ENCODE measurements at places on chromosomes 1 and 21.
A peak's percentile ranks its signal among the peaks of the same experiment; 100 is the strongest.

- H3K27me3 ChIP-seq, result no peaks in the 10 kb centered on the region
- no peak overlapping the region for H3K4me3 ChIP-seq
- H3K27ac ChIP-seq, result peak overlapping the region; percentile 56
- no peaks in the 10 kb centered on the region for H3K4me1 ChIP-seq
- DNase-seq, result no peak
These were observed 19.5 kb upstream of the PWP2 start for GRCh38 chr21:44087426-44088400.

DNA sequence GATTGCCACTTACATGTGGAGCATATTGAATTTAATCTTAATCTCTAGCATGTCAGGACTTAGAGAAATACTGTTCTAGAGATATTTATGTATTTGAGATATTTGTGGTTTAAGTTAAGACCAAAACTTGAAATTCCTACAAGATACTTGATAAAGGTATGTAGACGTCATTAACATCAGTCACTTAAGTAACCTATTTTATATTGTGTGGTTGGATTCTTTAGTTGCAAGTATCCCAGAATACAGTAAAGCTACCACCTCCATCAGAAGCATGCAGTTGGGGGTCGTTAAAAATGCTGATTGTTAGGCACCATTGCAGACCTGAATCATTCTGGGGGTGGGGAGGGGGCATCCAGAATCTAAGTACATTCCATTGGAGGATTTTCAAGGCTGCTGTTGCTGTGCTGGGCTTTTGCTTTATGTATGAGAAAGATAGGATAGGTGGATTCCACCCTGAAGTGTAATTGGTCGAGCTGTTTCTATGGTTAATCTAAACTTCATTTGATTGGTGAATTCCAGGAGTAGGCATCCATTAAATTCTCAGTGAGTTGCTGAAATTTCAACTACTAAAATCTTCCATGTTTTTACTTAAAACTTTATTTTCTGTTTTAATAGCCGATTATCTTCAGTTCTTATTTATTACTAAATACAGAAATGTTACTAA, 4.0 kb downstream of the H3-3A start:
- DNase-seq, result no peak
- peaks cover 31% of the 10 kb centered on the region for H3K4me1 ChIP-seq
- peak overlapping the region; percentile 30 for H3K27ac ChIP-seq

DNA sequence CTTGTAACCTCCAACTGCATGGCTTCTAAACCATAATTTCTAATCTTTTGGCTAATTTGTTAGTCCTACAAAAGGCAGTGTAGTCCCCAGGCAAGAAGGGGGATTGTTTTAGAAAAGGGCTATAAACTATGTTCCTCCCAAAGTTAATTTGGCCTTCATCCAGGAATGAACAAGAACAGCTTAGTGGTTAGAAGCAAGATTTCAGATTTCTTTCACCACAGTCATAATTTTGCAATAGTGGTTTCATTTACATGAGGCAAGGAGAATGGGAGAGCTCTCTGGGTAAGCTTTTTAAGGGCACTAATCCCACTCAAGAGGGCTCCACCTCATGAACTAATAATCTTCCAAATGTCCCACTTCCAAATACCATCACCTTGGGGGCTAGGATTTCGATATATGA, 1353.9 kb downstream of the NCAM2 start:
- no peak overlapping the region for H3K4me3 ChIP-seq
- no peak overlapping the region for H3K27ac ChIP-seq
- H3K27me3 ChIP-seq, result no peaks in the 10 kb centered on the region
- H3K4me1 ChIP-seq, result no peaks in the 10 kb centered on the region
- no peak for DNase-seq

DNA sequence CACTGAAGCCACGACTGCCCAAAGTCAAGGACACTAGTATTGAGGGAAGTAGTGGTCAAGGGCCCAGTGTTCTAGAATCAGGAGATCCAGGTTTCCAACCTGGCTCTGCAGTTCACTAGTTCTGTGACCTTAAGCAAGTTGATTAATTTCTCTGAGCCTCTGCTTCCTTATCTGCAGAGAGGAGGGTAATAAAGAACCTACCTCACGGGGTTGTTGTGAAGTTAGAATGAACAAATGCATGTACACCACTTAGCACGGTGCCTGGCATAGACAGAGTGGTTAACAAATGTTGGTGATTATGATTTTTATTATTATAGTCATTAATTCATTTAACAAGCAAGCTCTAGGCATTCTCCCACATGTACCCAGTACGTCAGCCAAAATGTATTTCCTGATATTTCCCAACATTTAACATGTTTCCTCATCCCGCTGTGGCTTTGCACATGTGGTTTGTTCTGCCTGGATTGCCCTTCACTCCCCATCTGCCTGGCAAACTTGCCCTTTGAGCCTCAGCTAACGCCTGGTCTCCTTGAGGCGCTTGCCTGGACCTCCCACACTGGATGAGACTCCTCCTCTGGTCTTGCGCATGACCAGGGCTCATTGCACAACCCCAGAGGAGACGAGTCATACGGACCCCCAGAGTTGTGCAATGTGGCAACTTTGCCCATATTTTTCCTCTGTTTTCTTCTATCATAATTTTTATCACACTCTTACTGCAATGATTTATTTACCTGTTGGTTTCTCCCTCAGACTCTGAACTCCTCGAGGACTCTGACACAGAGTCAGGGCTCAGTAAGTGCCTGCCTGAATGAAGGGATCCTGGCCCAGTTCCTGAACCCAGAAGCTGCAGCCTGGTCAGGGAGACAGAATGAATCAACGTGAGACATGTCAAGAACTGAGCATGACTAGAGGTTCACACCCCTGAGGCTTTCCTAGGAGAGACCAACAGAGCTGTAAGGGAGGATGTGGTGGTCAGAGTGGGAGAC, 20.7 kb upstream of the MFSD2A start:
- H3K4me3 ChIP-seq, result no peak overlapping the region
- peaks cover 6% of the 10 kb centered on the region for H3K36me3 ChIP-seq
- DNase-seq, result no peak

DNA sequence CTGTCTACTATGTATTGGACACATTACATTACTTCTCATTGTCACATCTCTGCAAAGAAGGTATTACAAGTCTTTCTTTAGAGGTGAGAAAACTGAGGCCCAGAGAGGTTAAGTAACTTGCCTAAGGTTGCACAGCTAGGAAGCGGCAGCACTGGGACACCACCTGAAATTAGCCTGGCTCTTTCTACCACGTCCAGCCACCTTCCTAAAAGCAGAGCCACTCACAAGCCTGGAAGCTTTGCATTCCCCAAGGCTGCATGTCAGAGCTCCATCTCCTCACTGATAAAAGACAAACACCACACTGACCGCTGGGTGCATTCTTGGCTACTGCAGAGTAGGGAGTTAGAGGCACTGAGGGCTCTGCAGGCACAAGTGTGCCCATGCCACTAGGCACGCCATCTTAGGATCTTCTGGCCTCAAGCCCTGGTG, 2.4 kb downstream of the CD247 start:
- H3K4me3 ChIP-seq, result no peak overlapping the region
- no peak for DNase-seq
- no peaks in the 10 kb centered on the region for H3K27me3 ChIP-seq
- H3K27ac ChIP-seq, result no peak overlapping the region

DNA sequence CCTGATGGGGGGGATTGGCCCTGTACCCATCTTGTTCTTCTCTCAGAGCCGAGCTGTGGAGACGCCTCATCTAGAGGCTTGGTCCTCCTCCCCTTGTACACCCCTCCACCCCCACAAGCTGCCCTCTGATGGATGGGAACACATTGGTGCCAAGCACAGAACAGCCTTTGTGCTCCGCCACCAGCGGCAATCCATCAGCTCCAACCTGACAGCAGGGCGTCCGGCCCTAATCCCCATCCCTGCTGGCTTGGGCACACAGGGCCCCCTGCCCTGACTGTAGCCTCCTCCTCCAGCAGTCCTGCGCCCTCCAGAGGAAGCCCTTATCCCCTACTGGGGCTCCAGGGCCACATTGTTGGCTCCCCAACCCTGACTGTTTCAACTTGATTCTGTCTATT, 3.8 kb upstream of the MYOG start:
- H3K27me3 ChIP-seq, result peaks cover 9% of the 10 kb centered on the region
- peaks cover 7% of the 10 kb centered on the region for H3K4me1 ChIP-seq
- H3K4me3 ChIP-seq, result no peak overlapping the region
- H3K36me3 ChIP-seq, result peaks cover 14% of the 10 kb centered on the region

DNA sequence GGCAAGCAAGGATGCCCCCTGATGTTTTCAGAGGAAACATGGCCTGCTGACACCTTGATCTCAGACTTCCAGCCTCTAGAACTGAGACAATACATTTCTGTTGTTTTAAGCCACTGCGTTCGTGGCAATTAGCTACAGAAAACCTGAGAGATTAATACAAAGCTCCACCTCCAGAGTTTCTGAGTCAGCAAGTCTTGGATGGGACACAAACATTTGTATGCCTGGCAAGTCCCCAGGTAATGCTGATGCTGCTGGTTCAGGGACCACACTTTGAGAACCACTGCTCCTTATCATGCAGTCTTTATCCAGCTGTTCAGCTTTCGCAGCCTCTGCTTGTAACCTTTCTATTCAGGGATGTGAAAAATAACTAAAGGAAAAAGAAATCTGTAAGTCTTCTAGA, 565.7 kb upstream of the PLXNA2 start:
- H3K27ac ChIP-seq, result no peak overlapping the region
- peaks cover 2% of the 10 kb centered on the region for H3K27me3 ChIP-seq
- H3K4me3 ChIP-seq, result no peak overlapping the region
- H3K4me1 ChIP-seq, result no peaks in the 10 kb centered on the region
- H3K36me3 ChIP-seq, result peaks cover 8% of the 10 kb centered on the region
- DNase-seq, result no peak

DNA sequence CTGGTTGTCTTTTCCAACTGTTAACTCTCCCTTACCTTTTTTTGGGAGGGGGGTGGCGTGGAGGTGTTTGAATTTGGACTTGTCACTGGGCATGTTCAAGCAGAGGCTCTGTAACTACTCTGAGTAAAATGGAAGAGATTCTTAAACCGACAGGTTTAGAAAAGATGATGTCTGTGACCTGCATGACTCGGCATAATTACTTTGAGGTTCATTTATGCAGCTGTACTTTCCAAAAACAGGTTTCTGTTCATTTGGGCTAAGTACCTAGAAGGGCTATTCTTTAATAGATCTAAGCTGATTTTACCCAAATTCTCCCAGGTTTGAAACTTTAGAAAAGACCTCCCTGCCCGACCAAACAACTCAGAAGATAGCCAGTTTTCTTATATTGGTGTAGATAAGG, 80.3 kb downstream of the SLC35A3 start:
- no peaks in the 10 kb centered on the region for H3K27me3 ChIP-seq
- no peak for DNase-seq
- peaks cover 2% of the 10 kb centered on the region for H3K36me3 ChIP-seq
- no peak overlapping the region for H3K4me3 ChIP-seq

- no peak for DNase-seq
- H3K27me3 ChIP-seq, result no peaks in the 10 kb centered on the region
- H3K4me3 ChIP-seq, result no peak overlapping the region
These were observed 21.4 kb downstream of the UTS2 start for GRCh38 chr1:7831458-7831857.

DNA sequence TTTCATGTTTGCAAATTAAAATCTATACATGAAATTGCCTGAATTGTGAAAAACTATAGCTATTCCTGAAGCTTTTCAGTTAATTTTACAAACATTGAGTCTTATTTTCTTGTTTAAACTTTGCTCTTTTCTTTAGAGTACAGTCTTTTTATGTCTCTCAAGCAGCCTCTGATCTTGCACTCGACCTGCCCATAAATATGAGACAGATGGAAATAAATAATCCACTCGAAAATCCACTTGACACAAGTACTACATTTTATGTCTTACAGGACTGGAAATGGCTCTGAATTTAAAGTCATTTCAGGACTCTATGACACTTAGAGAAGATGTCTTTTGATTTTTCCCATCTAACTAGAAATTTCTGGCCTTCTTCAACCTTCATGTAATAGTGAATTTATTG, 283.8 kb downstream of the USP25 start:
- no peak overlapping the region for H3K27ac ChIP-seq
- H3K27me3 ChIP-seq, result no peaks in the 10 kb centered on the region
- no peaks in the 10 kb centered on the region for H3K36me3 ChIP-seq
- no peak overlapping the region for H3K4me3 ChIP-seq
- no peaks in the 10 kb centered on the region for H3K4me1 ChIP-seq
- DNase-seq, result no peak

GRCh38 chr1:29179641-29180184, 2.0 kb downstream of the SRSF4 start:
- no peaks in the 10 kb centered on the region for H3K36me3 ChIP-seq
- peaks cover 15% of the 10 kb centered on the region for H3K4me1 ChIP-seq
- H3K27ac ChIP-seq, result no peak overlapping the region
- DNase-seq, result no peak
- peak overlapping the region; percentile 92 for H3K4me3 ChIP-seq

DNA sequence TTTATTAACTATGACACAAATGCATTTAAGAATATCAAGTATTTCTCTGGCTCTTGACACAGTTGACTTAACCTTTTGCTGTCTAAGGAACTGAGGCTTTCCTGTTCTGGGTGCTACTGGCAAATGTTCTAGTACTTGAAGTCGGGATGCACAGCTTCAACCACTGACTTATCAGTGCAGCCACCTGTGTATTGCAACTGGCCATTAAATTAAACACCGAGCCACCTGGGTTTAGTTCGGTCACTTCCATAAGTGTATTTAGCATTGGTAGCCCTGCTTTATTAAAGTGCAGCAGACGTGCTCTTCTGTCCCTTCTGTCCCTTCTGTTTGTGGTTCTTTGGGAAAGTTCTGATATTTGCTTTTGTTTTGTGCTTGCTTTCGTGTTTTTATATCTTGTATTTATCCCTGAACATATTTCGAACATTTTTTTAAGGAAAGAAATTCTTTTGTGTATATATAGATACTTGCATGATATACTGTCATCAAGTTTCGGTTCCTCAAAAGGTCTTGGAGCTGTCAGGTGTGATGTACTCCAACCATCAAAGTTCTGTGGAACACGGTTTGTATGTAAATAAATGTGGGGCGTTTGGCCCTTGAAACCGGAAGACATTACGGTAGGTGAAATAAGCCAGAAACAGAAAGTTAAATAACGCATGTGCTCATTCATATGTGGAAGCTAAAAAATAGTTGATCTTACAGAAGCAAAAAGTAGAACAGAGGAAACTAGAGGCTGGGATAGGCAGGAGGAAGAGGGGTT, 297.9 kb upstream of the GREM2 start:
- no peaks in the 10 kb centered on the region for H3K27me3 ChIP-seq
- H3K4me1 ChIP-seq, result peaks cover 2% of the 10 kb centered on the region
- no peak overlapping the region for H3K27ac ChIP-seq
- no peak for DNase-seq

GRCh38 chr1:189697113-189697512, 780.6 kb downstream of the BRINP3 start:
- H3K36me3 ChIP-seq, result no peaks in the 10 kb centered on the region
- no peak for DNase-seq
- H3K4me1 ChIP-seq, result no peaks in the 10 kb centered on the region
- H3K27ac ChIP-seq, result no peak overlapping the region
- no peak overlapping the region for H3K4me3 ChIP-seq
- no peaks in the 10 kb centered on the region for H3K27me3 ChIP-seq
